ENCODE measurements at places on chromosomes 4 and X.

DNA sequence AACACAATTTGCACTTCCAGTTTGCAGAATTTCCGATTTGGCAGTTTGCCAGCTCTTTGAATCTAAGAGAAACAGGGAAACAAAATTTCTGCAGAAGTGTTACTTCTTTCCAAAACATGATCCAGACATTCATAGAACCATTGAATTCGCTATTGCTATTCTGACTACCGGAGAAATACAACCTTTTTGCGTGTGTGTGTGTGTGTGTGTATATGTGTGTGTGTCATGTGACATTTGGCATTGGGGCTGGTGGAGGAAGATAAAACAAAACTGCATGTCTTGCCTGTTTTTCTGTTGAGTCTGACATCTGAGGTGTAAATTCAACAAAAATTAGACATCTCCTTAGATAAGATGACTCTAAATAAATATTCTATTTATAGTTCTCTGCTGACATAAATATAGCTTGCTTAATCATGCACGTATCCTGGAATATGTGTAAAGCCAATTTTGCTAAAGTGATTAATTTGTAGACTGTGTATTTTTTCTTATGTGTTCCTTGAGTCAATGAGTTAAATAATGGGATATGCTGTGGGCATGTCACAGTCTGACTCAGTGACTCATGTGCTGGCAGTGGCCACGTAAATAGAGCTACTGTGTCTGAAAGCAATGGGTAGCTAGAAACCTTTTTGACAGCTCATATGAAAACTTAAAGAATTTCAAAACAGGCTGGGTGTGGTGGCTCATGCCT, 98.9 kb downstream of the HPGD start:
- peak; percentile 84 for DNase-seq

DNA sequence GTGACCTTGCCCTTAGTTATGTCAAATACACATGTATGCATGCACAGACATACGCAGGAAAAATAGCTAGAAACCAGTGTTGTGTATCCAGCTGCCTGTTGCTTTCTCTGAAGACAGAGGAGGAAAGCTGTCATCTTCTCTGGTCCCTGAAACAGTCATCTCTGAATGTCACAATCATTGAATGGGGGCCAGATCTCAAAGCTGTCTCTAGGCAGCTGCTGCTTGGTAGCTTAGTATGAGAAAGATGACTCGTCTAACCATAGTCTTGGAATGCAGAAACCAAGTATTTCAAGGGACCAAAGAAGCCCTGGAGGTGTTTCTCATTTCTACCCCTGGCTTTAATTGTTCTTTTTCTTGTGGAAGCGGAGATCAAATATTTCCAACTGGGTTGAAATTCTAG, 4.0 kb downstream of the GRIA3 start:
- no peak for DNase-seq

DNA sequence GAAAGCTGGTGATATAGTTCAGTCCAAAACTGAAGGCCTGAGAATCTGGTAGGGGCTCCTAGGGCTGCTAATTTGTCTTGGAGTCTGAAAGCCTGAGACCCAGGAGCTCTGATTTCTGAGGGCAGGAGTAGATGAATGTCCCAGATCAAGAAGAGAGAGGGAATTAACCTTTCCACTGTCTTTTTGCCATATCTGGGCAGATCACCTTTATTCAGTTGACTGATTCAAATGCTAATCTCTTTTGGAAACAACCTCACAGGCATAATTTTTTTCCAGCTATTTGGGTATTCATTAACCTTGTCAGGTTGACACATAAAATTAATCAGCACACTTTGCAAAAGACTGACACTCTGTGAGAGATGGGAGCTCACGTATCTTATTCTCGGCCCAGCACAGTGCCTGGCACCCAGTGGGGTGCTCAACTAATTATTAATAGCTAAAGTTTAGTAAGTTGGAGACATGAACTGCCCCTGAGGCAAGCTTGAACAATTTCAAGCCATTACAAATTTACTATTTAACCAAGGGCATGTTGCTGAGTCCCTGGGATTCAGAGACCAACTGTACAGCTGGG, 114.3 kb downstream of the CPEB2 start:
- peak; percentile 29 for DNase-seq

GRCh38 chr4:153345012-153345981, 809 bp downstream of the MND1 start:
- DNase-seq = peak; percentile 67

DNA sequence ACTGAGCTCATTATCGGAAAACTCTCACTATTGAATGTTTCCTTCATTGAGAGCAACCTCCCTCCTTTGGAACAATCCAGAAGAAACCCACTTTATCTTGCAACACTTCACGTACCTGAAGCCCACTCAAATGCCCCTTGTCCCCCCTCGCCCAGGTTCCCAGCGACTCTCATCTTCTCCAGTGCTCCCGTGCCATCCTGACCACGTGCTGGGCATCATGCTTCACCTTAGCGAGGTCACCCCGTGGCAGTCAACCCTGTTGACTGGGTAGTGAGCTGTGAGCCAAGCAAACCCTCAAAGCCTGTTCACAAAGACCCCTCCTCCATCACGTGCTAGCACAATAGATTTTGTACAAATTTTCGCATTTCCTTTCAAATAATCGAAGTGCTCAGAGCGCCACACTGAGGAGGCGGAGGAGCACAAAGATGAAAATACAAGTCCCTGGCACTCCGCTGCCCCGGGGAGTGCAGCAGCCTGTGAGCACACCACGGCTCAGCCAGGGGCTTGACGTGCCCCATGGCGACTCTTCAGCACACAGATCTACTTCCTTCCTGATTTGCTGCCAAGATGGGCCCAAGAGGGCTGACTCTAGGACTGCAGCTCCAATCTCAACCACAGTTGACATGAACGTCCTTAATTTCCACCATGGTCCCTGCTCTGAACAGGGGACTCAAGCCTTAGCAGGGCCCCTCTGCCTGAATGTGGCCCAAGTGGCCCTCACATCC, 15.6 kb downstream of the PDZD4 start:
- DNase-seq = no peak

- no peak for DNase-seq
Observed at GRCh38 chr4:48167538-48168263, 33.7 kb upstream of the TXK start.

- no peak for DNase-seq
Observed at GRCh38 chrX:41047878-41048534, 37.2 kb upstream of the USP9X start.

DNA sequence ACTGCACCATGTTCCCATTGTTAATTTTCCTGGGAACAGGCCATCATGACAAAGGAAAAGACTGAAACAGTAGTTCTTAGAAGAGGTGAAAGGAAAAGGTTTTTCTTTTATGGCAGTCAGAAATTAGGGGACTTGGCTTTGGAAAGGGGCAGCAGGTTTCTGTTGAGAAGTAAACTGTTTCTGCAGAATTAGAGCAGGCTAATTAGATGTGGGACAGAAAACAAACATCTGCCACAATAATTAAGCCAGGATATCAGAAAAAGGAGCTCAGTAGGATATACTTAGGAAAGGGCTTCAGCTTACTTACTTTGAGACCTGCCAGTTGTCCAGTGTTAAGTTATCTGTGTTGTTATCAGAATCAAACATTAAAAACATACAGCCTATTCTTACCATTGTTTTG, 36.7 kb upstream of the STPG2 start:
- no peak for DNase-seq

- no peak for DNase-seq
Observed at GRCh38 chr4:62482355-62482754, 1282.2 kb downstream of the ADGRL3 start.

- DNase-seq = no peak
Observed at GRCh38 chr4:604131-604530, 21.2 kb upstream of the PDE6B start.

- no peak for DNase-seq
Observed at GRCh38 chr4:153079857-153080391, 124.3 kb upstream of the TRIM2 start.

GRCh38 chr4:42515156-42515884, 118.0 kb downstream of the SHISA3 start:
- DNase-seq = no peak

DNA sequence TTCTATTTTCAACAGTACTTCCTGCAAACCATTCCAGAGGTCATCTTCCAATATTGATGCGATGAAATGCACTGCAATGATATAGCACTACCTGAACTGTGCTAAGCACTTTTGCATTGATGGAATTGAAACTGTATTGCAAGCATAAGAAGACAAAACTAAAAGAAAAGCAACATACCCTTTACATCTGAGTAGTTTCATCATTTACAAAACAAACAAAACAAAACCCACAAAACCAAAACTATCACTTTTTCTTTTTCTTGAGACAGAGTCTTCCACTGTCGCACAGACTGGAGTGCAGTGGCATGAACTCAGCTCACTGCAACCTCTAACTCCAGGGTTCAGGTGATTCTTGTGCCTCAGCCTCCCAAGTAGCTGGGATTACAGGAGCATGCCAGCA, 120.1 kb upstream of the NAP1L5 start:
- no peak for DNase-seq

- peak; percentile 86 for DNase-seq
Observed at GRCh38 chr4:124111922-124112321, 600.6 kb downstream of the ANKRD50 start.

DNA sequence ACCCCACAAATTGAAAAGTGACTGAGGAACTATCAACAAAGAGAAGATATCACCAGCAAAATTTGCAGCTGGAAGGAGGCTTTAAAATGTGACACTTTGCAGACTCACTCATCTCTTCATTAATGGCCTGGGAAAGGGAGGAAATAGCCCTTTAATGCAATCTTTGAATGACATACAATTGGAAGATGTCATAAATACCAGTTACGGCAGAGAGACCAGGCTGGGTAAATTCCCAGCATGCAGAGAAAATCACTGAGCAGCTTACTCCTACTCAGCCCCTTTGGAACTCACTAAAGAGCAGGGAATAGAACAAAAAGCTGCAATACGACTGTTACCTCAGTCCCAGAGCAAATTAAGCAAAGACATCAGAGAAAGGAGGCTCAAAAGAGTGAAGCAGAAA, 238.9 kb downstream of the HS3ST1 start:
- DNase-seq = no peak

- no peak for DNase-seq
Observed at GRCh38 chrX:115606861-115607260, 45.9 kb downstream of the PLS3 start.

- no peak for DNase-seq
Observed at GRCh38 chrX:72609313-72609712, 36.7 kb upstream of the HDAC8 start.

DNA sequence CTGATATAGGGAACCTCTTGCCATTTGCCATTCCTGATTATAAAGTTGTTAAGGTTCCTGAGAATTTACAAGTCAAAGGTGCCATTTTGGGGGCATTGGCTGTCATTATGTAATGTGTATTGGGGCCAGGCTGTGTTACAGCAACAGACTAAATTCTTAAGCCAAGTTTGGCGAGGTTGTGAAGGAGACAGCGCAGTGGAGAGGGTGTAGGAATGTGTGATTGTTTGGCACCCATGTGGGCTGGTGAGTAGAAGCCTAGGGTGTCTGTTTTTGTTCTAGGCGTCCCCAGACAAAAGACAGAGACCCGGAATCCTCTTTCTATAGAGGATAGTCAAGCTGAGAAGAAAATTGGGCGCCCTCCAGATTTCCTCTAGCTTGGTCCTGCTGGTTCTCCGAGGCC, 2535.3 kb downstream of the PCDH7 start:
- DNase-seq = no peak

DNA sequence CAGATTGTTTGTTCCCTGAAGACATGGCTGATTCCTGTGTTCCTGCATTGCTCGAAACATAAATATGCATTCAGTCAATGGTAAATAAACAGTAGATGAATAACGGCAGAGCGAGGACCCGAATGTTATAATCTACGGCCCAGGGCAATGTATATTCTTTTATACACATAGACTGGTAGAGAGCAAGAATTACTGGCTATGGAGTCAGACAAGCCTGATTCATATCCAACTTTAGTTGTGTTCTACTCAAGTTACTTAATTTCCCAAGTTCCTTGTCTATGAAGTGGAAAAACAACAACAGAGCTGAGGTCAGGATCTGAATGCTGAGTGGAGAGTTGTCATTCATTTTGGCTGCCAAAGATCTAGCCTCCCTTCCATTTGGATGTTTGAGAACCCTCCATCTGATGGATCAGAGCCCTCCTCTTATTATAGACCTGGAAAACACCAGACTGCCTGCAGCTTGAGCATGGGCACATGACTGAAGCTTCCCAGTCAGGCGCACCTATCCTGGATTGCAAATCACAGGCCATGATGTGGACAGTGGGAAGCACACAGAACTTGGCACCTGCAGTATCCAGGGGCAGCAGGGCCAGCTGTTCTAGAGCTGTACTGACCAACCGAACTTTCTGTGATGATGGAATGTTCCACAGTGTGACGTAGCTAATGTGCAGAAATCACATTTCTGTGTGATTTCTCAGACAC, 80.1 kb downstream of the FAM184B start:
- DNase-seq = no peak

- DNase-seq = no peak
Observed at GRCh38 chrX:16923157-16923556, 23.3 kb upstream of the REPS2 start.

- peak; percentile 21 for DNase-seq
Observed at GRCh38 chr4:185508181-185508580, 27.1 kb downstream of the PDLIM3 start.

GRCh38 chr4:69896530-69897116, 34.2 kb upstream of the CSN1S1 start:
- DNase-seq = no peak

- no peak for DNase-seq
Observed at GRCh38 chrX:101785142-101785541, 125.5 kb upstream of the ARMCX2 start.

GRCh38 chr4:120353235-120353634, 286.6 kb upstream of the MAD2L1 start:
- no peak for DNase-seq

DNA sequence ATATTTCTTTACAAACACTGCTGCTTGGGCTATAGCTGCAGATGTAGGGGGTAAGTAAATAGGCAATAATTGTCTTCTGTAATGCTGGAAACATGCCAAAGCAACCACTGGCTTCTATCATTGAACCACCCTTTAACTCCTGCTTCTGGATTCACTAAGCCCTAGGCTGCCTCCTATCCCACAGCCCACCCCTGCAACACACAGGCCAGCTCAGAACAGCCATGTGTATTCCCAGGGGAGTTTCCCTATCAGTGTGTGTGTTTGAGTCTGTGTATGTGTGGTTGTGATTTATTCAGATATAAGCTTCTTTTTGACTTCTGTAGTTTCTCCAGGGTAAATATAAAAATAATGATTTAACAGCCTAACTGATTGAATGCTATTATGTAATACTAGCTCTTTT, 291.3 kb downstream of the PCDH10 start:
- no peak for DNase-seq

DNA sequence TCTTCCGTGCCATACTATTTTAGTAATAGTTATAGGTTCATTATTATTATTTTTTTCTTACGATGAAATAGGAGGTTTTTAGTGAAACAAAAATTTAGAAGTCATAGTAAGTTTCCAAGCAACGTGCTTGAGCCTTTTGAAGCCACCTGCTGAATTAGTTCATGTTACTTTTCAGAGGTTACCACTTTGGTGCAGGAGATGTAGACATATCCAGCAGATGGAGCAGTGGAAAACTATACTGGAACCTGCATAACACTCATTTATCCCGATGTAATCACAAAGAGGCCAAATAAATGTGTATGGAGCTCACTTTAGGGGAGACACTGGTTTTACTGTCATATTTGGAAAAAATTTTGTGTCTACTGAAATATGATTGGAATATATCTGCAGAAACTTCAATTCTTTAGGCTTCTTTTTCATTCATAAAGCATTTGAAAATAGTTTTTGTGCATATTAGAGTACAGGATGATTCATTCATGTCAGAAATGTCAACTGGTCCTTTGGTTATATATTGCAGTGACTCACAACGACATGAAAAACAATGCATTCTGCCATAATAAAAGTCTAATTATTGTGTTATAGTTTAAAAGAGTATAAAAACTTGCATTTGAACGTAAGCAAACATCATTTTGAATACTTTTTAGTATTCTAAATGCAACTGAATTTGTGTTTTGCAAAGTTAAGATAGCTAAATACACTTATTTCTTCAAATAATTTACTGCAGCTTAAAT, 2182.9 kb upstream of the TENM3 start:
- DNase-seq = no peak

Measured in kidney glomerular epithelial cell (primary cell).